Skeletal muscle cell (primary cell): ENCODE measurements at places on chromosomes 11 and 22.
A peak's percentile ranks its signal among the peaks of the same experiment; 100 is the strongest.

DNA sequence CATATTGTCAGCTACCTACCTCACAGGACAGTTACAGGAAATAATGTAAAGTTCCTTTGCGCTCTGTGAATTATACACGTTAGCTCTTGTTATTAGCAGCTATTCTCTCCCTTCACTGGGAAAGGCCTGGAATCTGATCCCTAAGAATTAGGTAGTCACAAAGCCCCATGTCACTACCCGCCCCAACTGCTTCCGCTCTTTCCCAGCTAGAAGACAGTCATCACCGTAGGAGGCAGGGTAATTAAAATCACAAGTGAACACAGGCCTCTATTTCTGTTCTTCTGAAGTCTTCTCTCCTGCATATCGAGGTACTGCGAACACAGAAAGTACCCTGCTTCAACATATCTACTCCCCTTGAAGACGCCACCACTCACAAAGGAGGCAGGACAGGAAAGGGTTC, 12.6 kb upstream of the AHNAK start:
- no peak for DNase-seq

GRCh38 chr22:30416403-30416802, 9.2 kb upstream of the MTFP1 start:
- DNase-seq = no peak

- no peak for DNase-seq
Measured at GRCh38 chr22:23833017-23833751, 5.6 kb downstream of the DERL3 start.

- DNase-seq = no peak
Measured at GRCh38 chr22:49267996-49268395, 559.7 kb downstream of the BRD1 start.

- no peak for DNase-seq
Measured at GRCh38 chr22:27650572-27650971, 151.0 kb downstream of the MN1 start.

GRCh38 chr11:61871158-61871597, 20.2 kb downstream of the FADS3 start:
- DNase-seq = peak; percentile 46

DNA sequence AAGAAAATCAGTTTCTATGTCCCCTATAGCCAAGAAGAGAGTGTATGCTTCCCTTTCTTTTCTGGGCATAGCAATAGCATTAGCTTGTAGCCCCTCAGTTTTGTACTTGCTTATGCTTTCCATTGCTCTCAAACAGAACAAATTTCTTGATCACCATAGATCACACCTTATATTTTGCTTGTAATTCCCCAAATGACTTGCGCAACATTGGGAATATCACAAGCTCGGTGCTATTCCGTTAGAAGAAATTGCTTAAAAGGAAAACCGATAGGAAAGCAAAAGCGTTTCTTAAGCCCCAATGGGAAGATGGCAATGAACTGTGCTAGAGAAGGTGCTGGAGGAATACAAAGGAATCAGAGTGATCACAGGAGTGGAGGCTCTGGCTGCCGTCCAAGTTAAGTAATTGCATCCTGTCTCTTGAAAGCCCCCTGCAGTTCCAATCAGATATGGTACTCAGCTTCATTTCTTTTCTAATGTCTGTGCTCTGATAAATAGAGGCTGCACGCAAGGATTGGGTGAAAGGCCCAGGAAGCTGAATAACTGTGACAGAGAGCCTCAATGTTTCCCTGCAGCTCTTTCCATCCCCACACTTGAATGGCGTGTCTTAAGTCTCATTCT, 182.1 kb upstream of the KIRREL3 start:
- no peak for DNase-seq

DNA sequence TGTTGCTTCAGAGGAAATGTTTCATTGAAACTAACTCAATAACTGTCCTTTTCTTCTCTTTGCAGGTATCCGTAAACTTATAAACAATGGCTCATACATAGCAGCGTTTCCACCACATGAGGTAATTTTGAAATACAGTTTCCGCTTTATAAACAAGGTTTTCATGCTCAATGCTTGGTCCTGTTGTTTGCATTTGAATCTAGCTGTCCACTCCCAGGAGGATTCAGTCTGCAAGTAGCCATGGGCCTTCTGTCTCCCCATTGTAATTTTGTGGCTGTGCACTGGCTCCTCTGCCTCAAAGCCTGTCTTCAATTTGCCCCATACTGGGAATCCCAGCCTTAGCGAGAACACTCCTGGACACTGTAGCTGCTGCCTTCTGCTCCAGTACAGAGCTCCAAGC, 34.7 kb downstream of the MUC15 start:
- DNase-seq = no peak

GRCh38 chr22:50070366-50070765, 12.3 kb upstream of the TTLL8 start:
- no peak for DNase-seq

DNA sequence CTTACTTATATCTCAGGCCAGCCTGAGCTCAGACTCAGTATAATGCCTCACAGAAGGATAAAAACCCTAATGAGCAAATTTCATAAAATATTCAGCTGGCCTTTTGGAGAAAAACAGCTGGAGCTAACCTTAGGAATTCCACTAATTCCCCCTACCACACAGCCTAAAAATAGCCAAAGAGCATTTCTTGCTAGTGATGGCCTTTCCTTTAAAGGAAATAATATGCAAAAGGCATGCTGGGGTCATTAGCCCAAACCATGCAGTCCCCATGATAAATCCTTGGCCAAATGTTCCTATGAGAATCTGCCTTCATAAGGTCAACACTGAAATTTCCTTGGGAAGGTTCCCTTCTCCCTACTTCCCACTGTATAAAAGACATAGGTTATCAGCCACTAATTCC, 38.2 kb downstream of the SYTL2 start:
- no peak for DNase-seq

DNA sequence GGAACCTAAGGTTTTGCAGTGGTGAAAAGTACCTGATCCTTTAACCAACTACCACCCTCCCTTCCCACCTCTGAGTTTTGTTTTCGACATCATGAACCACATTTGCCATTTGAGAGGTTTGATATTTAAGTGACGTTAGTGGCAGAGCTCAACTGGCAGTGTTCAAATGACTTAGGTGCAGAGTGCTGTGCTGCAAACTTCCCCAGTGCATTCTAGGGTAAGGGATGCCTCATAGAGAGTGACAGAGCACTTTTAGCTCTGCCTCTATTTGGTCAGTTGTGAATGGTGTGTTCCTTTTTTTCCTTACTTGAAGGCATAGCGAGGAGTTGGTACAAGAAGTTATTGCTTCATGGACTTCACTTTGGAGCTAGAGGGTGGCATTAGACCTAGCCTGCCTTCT, 9.4 kb downstream of the BMAL1 start:
- DNase-seq = no peak

GRCh38 chr11:46855167-46855566, 9.1 kb upstream of the CKAP5 start:
- no peak for DNase-seq

GRCh38 chr22:50270666-50271394, 650 bp upstream of the MAPK11 start:
- DNase-seq = no peak

DNA sequence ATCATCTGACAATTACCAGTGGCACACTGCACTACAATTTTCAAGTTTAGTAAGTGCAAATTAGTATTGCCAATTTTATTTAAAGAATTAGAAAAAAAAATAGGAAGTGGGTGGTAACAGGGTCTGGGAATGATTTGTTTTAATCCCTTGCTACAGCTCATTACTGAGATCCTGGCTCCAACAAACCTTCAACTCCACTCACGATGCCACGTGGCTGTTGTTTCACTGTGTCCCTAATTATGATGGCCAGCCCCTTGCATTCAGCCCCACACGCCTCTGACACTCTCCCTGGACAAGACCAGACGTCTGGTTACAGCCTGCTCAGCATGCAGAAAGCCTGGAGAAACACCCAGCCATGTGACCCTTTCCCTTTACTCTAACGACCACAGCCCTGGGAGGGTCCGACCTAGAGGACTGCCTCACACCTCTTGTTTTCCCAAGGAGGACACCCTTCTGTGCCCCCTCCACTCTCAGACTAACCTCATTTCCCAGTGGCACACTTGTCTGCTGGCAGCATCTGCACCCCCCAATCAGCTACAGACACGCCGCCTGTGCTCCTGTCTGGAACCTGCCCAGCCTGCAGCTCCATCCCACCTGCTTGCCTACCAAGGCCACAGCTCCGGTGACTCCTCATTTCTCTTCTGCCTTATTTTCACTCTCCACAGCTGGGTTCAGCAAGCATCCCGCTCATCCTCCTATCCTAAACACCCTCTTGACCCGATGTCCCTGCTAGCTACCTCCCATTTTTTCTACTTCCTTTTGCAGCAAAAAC, 18.5 kb upstream of the SLC25A1 start:
- DNase-seq = no peak

DNA sequence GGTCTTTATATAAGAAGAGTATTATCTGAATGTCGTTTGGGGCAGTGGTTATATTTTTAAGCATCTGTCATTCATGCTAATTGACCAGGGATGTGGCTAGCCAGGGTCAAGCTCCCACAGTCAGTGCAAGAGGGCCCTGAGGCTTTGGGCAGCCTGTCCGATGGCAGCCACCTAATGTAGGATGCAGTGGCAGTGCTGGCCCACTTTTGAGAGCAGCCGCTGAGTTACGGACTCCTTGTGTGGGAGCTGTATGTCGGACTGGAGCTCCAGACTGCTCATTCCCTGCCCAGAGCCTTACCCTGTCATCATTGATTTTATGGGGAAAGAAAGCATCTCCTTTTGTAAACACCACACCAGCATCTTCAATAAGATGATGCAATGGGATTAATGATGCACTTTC, 99.5 kb downstream of the SYT9 start:
- DNase-seq = no peak

- no peak for DNase-seq
Measured at GRCh38 chr11:64173616-64174355, 7.9 kb upstream of the MACROD1 start.

DNA sequence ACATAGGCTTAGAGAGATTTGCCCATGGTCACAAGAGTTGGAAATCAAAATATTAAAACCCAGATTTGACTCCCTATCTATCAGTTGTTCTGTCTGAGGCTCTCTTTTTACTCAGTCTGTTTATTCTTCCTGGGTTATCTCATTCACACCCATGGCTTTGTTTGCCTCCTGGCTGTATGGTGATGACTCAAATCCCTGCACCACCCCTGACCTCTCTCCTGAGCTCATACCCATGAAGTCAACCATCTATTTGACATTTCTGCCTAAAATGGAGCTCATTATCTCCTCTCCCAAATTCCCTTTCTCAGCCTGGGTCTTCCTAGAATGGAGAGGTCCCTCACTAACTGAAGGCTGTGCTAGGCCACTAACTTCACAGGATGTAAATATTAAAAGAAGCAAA, 27.8 kb upstream of the CCDC134 start:
- DNase-seq = no peak

DNA sequence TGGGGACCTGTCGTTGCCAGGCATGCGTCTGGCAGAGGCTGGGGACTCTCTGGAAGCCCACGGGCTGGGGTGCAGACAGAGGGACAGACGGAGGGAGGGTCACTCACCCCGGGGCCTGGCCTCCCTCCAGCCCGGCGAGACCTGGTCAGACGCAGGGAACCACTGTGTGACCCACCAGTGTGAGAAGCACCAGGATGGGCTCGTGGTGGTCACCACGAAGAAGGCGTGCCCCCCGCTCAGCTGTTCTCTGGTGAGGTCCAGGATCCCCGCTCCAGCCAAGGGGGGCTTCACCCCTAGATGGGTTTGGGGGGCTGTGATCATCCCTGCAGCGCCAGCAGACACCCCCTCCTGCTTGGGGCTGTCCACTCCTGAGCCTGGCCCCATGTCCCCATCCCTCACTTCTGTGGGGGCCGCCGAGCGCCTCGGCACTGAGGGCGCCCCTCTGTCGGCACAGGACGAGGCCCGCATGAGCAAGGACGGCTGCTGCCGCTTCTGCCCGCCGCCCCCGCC, 23.6 kb upstream of the MUC5B start:
- no peak for DNase-seq

DNA sequence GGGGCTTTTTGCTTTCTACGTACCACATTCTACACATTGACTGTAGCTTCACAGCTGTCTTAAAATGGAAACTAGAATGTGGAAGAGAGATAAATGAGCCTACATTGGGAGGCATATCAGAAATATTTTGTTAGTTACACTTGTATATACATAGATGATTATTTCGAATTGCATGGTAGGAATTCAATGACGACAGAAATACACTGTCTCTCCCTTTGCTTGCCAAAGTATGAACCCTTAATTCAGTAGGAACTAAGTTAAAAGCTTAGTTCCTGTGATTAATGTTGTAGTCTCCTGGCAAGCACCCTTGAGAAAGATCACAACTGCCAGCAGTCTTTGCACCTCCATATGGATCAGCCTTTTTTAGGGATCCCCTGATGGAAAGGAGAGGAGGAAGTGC, 10.1 kb downstream of the C11orf87 start:
- DNase-seq = no peak

- no peak for DNase-seq
Measured at GRCh38 chr11:116867619-116868018, 30.2 kb upstream of the APOA1 start.

GRCh38 chr11:119320240-119320775, 3.4 kb upstream of the MCAM start:
- DNase-seq = no peak

GRCh38 chr11:10715571-10715970, 22.0 kb upstream of the IRAG1 start:
- DNase-seq = no peak

GRCh38 chr11:70326833-70327232, 56.3 kb downstream of the PPFIA1 start:
- no peak for DNase-seq

GRCh38 chr11:32821517-32821916, 8.2 kb upstream of the PRRG4 start:
- DNase-seq = no peak

DNA sequence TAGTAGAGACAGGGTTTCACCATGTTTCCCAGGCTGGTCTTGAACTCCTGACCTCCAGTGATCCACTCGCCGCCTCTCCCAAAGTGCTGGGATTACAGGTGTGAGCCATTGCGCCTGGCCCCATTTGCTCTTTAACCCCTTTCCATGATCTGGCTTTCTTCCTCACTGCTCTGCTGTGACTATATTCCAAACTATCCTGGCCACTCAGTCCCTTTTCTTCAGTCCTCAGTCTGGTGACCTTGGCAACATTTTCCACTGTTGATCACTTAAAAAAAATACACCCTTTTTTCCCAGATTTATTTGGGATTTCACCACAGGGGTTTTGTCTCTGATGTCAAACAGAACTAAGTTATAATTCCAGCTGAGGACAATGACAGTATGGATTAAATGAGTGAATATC, 24.5 kb downstream of the MMP20 start:
- no peak for DNase-seq

GRCh38 chr11:14537134-14537599, 17.0 kb upstream of the PSMA1 start:
- DNase-seq = no peak

DNA sequence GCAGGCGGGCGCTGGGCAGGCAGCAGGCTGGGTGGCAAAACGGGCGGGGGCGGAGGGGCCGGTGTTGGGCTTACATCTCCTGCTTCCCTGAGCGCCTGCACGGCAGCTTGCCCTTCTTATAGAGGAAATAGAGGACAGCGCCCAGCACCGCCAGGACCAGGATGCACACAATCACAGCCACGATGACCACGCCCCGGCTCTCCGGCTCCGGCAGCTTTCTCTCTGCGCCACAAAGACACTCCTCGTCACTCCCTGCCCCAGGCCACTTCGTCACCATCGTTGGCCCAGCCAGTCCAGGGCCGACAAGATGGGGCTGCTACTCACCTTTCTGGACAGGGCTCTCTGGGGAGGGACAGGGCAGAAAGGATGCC, 6.3 kb downstream of the MCAM start:
- no peak for DNase-seq
